Activated naive CD8-positive, alpha-beta T cell treated with anti-CD3 and anti-CD28 coated beads, Interleukin-2, amount 50 U/mL, for 16 hours (primary cell): ENCODE measurements at places on chromosomes 16 and 17.

GRCh38 chr16:66996324-66996982 lies 8.1 kb downstream of the CES4A start:
- no peak for DNase-seq

GRCh38 chr16:66378741-66379570 lies 12.5 kb downstream of the CDH5 start:
- no peak for DNase-seq

DNA sequence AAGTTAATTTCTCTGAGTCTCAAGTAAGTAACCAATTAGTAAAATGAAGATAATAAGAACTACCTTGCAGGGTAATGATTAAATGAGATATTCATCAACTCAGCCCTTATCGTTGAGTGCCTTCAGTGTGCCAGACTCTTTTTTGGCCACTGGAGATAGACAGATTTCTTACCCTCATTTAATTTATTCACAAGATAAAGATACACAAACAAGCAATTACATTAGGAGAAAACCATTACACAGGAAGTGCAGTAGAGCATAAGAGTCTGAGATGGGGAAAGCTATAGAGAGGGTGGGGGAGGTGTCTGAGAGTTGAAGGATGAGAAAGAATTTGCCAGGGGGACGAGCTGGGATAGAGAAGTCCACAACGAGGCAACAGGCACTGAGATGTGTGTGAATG lies 72.5 kb upstream of the BCAR1 start:
- no peak for DNase-seq

GRCh38 chr17:69231521-69231920 lies 2.9 kb upstream of the ABCA10 start:
- no peak for DNase-seq
